ENCODE measurements at places on chromosomes 1 and 21. TPM values are rescaled to one million over a fixed set of nuclear protein-coding genes. Genes with fewer than 3 reads are reported as not detected.

Gene AADACL3
- total RNA-seq, result not detected

Gene RRAGC
- total RNA-seq, result 16.0 TPM

- H3K27ac ChIP-seq, result no peak overlapping the region
- H3K4me1 ChIP-seq, result no peaks in the 10 kb centered on the region
- no peaks in the 10 kb centered on the region for H3K36me3 ChIP-seq
These were observed 94.7 kb downstream of the DMRTB1 start for GRCh38 chr1:53553734-53554509.

DNA sequence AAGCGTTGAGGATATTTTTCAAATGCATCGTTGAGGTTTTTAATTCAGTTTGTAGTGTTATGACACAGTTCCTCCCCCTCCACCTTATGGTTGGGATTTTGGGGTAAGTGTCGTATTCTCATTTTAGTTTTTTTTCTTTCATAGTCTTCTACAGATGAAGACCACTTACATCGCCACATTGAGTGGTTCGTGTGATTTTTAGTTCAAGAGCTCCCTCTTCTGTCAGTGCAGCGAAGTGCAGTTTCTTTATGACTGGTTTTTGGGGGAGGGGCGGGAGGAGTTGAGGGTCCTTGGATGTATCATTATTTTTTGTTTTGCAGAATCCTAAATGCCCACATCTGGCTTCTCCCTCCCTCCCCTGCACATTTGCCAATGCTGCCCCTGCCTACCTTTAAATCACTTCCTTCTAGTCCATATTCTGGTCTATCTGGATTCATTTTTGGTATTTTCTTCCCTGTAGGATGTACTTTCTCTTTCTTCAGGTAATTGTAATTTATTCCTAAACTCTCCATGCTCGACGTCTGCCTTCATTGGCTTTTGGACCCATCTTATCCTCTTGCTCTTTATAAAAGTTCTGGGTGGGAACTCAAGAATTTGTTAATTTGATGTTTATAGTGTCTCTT lies 433.1 kb downstream of the CAMTA1 start:
- no peaks in the 10 kb centered on the region for H3K27me3 ChIP-seq
- peak; percentile 49 for DNase-seq
- no peaks in the 10 kb centered on the region for H3K4me1 ChIP-seq
- no peak overlapping the region for H3K4me3 ChIP-seq
- no peaks in the 10 kb centered on the region for H3K36me3 ChIP-seq

DNA sequence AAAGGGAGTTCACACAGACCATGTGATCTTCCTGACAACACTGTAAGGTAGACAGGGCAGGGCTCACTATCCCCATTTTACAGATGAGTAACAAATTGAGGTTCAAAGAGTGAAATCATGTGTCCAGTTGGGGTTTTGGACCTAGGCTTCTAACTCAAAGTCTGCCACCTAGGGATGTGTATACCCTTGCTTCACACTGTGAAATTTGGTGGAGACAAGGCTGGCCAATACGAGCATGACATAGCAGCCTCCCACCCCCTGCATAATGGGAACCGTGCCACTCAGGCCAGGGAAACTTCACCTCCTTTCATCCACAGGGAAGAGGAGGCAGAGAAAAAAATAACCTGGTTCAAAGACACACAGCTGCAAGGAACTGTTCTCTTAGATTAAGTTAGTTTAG lies 6.8 kb downstream of the IQGAP3 start:
- no peak for DNase-seq
- H3K36me3 ChIP-seq, result 0 out of 2 replicates have a peak, but pooled peaks cover 1% of the 10 kb centered on the region
- peaks cover 15% of the 10 kb centered on the region for H3K4me1 ChIP-seq
- no peak overlapping the region for H3K4me3 ChIP-seq

Measured in Caco-2 (cell line).